ENCODE measurements at places on chromosomes 4 and X.

DNA sequence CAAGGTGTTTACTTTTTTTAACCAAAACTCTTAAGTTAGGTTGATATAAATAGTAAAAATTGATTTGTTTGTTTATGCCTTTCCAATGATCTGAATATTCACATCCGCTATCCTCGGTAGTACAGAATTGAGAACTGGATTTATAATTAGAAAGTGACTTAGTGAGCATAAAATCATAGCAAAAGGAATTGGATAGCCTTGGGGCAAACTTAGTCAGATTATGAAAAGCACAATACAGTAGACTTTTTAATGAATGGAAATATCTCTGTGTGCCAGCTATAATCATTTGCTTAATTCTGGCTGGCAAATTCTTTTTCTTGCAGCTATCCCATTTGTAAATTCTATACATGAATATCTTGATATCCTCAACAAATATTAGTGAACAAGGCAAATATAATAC, 713.5 kb downstream of the ADGRL3 start:
- DNase-seq, result no peak

- DNase-seq, result no peak
Measured at GRCh38 chrX:13151828-13152517, 107.6 kb upstream of the FAM9C start.

DNA sequence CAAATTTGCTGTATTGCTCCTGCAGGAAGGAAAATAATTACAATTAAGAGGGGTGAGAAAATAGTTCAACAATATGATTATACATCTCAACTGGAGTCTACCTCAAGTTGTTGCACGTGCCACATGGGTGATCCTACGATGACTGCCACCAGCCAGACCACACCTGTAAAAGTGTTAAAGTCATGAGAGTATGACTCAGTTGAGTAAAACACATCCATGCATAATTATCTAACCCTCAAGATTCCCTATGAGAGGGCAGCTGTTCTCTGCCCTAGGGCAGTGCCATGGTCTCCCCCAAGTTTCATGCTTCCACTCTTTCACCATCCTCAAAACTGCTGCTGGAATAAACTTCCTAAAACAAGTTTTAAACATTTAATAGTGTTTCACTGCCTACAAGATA, 44.1 kb downstream of the QRFPR start:
- DNase-seq, result no peak

DNA sequence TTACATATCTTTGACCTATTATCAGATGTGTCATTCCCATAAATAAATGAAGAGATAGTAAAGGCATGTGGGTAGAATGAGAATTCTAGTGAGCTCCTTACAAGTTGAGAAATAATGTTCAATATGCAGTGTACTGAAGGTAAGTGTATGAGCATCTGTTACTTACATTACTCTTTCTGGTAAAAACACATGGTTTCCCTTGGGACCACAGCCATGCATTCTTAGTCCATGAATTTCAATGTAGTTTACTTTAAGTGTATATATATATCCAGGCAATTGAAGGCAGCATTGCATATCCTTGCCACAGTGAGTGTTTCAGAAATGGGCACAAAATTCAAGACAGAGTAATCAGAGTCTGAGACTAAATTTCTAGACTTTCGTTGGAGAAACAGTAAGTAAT, 277.2 kb downstream of the CXXC4 start:
- DNase-seq, result no peak

- DNase-seq, result no peak
Measured at GRCh38 chr4:93184053-93184452, 644.5 kb upstream of the ATOH1 start.

Measured in frontal cortex (tissue), 4 donors.